Stimulated activated CD4-positive, alpha-beta T cell treated with anti-CD3 and anti-CD28 coated beads, Interleukin-15, amount 100 ng/mL, for 48 hours (primary cell): ENCODE measurements at places on chromosomes 7 and 10.

GRCh38 chr10:129421399-129422010 lies 45.5 kb upstream of the MGMT start:
- no peak for DNase-seq

GRCh38 chr7:79668292-79668691 lies 214.8 kb upstream of the MAGI2 start:
- no peak for DNase-seq

DNA sequence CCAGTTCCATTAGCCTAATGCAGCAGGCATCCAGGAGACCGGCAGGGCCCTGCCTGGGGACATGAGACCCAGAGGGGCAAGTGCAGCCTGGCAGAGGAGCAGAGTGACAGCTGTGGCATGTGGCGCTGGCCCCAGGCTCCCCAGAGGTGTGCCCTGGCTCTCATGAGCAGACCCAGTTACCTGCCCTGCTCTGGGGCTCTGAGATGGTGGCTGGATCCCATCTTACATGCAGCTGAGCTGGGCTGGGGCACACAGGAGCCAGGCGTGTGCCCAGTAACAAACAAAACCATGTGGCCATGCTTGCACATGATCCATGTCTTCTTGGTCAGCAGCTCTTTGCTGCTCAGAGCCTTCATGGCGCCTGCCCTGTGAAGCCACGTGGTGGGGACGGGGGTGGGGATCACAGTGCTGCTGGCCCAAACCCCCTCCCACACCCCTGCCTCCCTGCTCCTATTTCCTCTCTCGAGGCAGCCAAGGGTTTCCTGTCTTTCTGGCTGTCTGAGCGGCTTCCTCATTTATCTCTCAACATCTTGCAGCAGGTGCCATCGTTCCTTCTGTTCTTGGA lies 40.3 kb upstream of the GTF2I start:
- no peak for DNase-seq

GRCh38 chr10:1846032-1846431 lies 108.7 kb upstream of the ADARB2 start:
- DNase-seq: no peak

GRCh38 chr10:34698979-34699378 lies 116.1 kb downstream of the PARD3 start:
- no peak for DNase-seq
